ENCODE measurements at places on chromosomes 3 and 15.

DNA sequence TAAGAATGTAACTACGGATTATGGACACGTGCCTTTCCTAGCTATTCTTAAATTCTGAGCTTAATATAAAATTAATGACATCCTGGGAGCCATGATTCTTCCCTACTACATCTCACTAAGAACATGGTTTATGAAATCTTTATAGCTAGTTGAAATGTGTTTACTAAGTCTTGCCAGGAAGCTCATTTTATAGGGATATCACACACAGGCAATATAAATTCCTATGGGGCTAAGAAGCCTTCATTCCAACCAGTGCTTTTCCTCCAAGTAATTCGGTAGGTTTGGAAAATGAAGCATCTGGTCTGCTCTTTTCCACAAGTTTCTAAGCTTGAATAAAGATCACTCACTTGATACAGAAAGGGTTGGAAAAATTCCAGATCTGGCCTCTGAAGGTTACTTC lies 802.6 kb downstream of the FHIT start:
- no peak for DNase-seq

- no peak for DNase-seq
Measured at GRCh38 chr3:49674497-49674983, 389 bp downstream of the APEH start.

DNA sequence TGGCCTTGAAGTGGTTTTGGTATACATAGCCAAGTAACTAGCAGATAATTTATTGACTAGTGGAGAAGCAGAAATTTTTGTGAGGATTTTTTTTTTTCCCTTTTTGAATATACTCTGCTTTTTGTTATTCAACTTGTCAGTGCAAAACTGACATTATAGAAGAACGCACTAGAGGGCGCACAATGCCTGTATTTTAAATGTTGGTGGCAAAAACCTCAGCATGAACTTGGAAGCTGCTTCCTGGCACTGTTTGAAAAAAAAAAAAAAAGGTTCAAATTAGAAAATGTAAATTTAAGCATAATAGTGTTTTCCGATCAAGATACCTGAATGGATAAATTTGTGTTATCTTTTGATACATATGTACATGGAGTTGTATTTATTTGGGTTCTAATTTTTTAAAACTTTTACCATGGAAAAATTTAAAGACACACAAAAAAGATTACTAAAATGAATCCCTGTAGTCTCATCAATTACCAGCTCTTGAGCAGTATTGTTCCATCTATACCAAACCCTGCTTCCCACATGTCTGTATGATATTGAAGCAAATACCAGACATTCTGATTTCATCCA lies 56.0 kb downstream of the SLC25A26 start:
- peak; percentile 20 for DNase-seq

DNA sequence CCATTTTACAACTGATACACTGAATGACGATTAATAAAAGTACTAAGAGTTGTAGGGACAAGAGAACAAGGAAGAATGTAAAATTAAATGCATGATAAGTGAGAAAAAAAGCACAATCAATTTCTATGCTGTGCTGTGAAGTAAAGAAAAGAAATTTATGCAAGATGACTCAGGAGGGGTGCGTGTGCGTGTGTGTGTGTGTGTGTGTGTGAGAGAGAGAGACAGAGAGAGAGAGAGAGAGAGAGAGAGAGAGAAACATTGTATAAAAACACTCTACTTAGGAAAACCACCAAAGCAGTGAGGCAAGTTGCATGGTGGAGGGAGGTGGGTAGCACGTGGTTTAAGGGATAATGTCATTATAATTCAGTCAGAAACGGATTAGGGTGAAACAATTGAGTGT lies 580.8 kb upstream of the ALCAM start:
- DNase-seq: no peak

GRCh38 chr15:91444656-91445055 lies 344.6 kb downstream of the SV2B start:
- DNase-seq: no peak

- DNase-seq: no peak
Measured at GRCh38 chr3:126372413-126373145, 15.4 kb upstream of the KLF15 start.

DNA sequence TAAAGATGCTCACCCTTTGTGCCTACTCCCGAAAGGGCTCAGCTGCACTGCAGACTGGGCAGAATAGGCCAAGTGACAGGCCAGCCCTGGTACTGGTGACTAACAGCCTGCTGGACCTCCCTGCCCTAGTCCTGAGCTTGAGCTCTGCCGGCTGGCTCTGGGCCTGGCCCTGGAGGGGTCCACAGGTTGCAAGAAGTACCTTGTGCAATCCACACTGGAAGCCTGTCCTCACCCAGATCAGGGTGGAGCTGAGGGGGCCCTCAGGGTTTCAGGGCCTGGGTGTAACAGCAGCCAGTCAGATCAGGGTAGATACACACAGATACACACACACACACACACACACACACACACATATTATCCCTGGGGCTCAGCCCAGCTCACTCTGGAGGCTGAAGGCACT lies 27.3 kb upstream of the PLA2G4D start:
- no peak for DNase-seq

DNA sequence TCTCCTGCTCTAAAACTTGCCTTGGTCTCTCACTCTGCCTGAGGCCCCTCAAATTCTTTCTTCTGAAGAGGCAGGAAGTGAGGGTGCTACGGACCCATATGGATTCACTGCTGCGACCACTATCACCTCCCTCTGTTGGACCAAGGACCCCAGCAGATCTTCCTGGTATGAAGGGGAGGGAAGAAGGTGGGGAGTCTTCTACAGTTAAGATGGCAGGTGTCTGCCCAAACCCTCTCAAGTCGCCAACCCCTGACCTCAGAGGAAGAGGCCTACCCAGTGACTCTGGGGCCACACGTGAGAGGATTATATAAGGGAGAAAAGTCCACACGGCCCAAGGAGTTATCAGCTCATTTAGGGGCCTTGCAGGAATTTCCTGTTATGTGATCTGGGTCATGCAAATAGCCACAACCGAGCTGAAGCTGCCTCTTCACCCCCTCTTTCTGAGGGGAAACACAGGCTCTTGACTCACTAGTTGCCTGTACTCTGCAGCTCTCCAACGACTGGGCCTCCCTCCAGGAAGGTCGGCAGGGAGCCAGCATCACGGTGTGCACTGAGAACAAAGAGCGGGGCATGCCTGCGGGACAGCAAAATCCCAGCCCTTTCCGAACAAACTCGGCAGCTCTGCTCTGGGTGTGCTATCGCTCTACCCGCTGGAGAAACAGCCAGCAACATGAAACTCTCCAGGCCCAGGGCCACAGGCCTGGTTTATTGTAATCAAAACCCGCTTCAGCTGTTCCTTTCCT lies 116.0 kb downstream of the XXYLT1 start:
- no peak for DNase-seq

GRCh38 chr15:39330061-39330460 lies 250.8 kb upstream of the THBS1 start:
- no peak for DNase-seq

All from GM19239 (cell line).